IMR-90 (cell line): ENCODE measurements at places on chromosomes 1 and 21.

GRCh38 chr1:84294751-84295150 lies 6.8 kb upstream of the SAMD13 start:
- no peak for DNase-seq

DNA sequence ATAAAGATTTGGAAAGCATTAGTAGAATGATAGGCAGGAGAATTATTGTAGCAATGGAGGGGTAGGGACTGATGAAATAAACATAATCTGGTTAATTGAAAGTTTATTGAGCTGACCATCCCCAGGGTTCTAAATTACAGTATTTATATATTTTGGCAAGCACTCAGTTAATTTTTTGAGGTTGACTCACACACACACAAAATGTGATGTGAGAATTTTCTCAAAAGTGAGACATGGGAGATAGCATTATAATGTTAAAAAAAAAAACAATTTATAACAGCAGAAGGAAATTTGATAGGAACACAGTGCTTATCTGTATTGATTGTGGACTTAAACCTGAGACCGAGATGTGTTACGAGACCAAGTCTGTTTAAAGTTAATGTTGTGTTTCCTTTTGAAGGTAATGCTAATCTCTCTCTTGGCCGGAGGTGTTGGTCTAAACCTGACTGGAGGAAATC lies 24.6 kb downstream of the TRIM45 start:
- DNase-seq, result peak; percentile 61

GRCh38 chr1:51157395-51157794 lies 55.4 kb downstream of the C1orf185 start:
- no peak for DNase-seq

- DNase-seq, result no peak
These were observed 21.9 kb downstream of the RHEX start for GRCh38 chr1:206074839-206075238.

- no peak for DNase-seq
These were observed 8.7 kb upstream of the EXTL1 start for GRCh38 chr1:26012864-26013263.

- no peak for DNase-seq
These were observed 135.6 kb upstream of the KCNJ15 start for GRCh38 chr21:38120984-38121855.

DNA sequence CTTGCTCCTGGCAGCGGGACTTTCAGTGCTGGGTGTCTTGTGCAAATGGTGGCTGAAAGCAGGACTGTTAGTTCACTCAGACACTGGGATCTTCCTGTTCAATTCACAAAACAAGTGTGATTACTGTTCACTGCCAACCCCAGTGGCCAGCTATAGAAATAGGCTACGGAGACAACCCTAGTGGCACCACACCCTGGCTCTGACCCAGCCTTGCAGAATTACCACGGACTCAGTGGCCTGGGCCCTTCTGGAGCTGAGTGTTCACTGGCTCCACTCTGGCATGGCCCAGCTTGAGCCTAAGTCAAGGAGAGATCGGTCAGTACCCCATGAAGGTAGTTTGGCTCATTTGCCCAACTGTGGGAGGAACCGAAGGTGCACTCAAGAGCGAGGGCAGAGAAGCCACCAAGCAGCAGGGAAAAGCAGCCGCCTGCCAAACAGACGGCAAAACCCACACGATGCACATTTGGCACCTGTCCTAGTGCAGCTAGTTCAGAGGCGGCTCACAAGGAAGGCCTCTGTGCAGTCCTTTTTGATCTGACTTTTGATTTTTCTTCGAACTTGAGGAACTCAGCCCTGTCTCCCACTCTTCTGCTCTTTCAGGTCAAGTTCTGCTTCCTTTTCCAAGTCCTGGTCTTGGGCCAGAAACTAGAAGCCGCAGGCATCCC lies 5.9 kb downstream of the KIAA2013 start:
- DNase-seq, result no peak

DNA sequence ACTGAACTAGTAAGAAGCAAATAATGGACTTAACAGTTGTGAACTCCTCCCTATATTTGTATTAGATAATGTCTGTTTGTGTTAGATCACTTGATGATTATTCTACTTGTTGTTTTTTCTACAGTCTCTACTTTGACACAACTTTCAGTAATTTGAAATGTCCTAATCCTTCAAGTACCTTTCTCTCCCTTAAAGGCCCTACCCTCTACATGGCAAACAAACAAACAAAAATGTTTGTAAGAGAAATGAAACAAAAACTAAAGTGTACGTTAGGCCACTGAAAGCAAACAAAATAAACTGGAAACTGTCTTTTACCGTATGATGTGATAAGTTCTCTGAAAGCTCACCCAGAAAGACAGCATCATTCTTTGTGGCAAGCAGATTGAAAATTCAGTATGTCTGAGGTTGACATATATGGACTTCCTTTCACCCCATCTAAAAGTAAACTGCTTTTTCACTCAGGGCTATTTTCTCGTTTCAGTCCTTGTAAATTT lies 255.9 kb upstream of the SNX7 start:
- no peak for DNase-seq

- DNase-seq, result no peak
These were observed 343.8 kb downstream of the USP25 start for GRCh38 chr21:16073586-16073985.

DNA sequence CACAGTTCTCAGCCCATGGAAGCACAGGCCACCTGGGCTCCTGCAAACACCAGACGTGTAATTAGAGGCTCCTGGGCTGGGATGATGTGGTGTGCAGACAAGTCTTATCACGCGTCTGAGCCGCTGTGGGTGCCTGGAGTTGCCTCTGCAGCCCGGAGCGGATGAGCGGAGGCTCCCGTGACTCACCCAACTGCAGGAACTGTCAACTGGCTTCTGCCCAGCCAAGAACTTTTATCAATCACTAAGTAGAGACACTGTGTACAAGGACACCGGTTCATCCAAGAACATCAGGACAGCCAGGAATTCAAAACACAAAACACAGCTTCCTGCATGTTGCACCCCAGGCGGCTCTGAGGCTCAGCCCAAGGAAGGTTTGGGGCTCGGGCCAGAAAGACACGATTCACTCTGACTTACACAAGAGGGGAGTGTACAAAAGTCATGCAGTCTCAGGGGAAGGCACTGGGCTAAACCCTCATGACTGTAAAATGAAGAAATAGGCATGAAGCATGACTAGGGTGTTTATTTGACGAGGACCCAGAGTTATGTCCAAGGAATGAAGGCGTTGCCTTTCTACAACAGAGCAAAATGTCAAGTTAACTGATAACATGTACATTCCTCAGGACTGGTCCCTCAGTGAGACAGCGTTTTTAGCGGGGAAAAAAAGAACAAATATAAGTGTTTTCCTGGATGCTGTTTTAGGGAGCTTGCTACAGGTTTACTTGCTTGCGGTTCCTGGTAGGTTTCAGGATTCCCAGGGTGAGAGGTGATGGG lies 21.1 kb downstream of the ERRFI1 start:
- DNase-seq, result peak; percentile 98

DNA sequence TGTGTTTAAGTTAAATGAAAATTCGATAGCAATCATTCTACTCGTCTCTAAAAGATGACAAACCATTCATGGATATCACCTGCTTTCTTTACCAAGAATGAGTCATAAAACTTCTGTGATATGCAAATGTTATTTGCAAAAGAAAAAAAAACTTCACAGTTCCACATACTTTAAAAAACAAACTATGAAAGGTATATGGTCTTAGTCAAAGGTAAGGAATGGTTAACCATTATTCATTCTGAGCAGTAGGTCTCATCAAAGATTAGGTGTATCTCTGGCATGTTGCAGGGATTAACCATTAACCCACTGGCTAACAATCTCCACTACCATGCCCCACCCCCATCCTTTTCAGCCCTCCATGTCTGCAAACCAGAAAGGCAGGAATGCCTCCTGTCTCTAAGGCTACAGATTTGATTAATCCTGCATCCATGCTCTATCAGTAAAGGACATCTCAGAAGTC lies 44.4 kb downstream of the PTPN14 start:
- no peak for DNase-seq

DNA sequence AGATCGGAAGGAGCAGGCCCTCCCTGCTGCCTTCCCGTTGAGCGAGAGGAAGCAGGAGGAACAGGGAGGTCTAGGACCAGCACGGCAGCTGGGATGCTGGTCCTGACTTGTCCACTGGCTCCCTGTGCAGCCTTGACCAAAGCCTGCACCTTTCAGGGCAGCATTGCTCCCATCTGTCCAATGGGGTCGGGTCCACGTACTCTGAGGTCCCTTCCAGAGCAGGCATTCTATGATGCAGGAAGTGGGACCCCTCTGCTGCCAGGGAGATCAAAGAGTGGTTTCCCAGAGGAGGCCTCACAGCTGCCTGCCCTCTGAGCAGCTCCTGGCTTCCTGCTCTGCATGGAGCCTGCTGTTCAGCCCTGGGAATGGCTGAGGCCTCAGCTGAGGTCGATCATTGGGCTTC lies 21.7 kb upstream of the ZNF362 start:
- DNase-seq, result no peak

DNA sequence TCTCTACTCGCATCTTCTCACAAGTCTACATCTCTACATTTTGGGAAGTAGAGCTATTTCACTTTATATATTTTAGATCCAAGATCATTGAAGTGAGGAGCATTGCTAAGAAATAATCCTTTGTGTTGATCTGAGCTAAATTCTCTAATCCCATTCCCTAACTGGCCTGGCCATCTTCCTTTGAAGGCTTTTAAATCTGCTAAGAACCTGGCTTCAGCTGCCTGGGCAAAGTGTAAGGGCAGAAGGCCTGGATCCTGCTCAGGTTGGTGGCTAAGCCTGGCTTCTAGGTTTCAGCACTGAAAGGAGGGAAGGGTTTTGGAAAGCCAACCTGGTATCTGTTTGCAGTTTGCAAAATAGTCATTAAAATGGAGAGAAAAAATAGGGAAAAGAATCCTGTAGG lies 167.6 kb downstream of the BRINP2 start:
- DNase-seq, result no peak

GRCh38 chr1:115251856-115252255 lies 86.2 kb downstream of the NGF start:
- peak; percentile 96 for DNase-seq

DNA sequence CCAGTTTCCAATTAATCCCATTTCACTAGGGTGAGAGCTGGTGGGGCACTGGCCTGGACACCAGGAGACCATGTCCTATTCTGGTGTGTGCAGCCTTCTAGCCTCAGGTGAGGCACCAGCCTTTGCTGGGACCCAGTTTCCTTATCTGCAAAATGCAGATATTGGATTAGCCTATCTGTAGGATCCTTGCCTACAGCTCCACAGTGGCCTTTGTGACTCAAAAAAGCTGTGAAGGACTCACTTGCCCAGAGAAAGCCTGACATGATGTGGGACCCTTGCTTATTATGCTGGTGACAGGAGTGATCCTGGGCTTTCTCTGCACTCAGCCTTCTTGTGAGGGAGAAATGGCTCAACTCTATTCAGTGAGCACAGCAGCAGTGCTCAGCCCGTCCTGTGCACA lies 32.3 kb downstream of the TENT5C start:
- no peak for DNase-seq

GRCh38 chr1:167880580-167881021 lies 33.3 kb downstream of the ADCY10 start:
- peak; percentile 17 for DNase-seq

DNA sequence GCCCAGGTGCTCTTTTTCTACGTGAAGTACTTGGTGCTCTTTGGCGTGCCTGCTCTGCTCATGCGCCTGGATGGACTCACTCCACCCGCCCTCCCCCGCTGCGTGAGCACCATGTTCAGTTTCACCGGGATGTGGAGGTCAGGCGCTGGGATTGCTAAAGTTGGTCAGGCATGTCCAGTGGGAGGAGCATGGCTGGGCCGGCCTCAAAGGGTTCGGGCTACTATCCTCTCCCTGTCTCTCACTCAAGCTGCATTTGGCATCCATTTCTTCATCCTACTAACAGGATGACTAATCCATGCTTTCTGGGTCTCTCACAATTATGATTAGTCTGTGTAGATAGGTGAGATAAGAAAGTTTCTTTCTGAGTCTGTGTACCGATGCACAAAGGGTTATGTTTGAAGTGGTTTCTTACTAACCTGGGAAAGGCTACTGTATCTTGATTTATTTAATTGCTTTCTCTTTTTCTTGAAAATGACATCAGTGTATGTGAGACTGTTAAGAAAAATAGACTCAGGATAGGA lies 135.9 kb downstream of the HHAT start:
- DNase-seq, result peak; percentile 44

- DNase-seq, result peak; percentile 93
These were observed 28.5 kb upstream of the EPS8L3 start for GRCh38 chr1:109792056-109792831.

DNA sequence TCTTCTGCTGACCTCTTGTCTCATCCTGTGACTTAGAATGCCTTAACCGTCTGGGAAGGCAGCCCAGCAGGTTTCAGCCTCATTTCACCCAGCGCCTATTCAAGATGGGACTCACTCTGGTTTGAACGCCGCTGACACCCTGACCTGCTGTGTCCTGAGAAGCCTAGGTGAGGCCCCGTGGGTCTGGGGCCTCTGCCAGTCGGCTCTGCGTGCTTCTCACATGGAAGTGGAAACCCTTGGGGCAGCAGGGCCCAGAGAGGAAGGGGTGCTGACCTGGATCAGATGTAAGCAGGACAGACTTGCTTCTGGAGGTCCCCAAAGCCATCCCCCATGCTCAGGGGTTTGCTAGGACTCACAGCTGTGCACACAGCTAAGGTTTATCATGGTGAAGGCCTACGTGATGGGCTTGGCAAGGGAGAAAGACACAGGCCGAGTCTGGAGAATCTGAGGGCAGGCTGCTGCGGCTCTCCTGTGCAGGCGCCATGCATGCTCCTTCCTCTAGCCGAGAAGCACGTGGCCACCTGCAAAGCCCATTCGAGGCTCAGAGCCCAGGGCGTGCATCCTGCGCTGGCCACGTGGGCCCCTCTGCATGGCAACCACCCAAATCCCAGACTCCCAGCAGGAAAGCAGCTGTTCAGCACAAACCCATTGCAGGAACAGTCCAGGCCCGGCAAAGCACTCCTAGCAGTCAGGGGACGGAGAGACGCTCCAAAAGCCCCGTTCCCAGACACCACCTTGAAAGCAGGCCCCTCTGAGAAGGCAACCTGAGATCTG lies 3.8 kb downstream of the TRPM2 start:
- DNase-seq, result no peak

- DNase-seq, result no peak
These were observed 1327.9 kb downstream of the BRINP3 start for GRCh38 chr1:189149547-189150375.

DNA sequence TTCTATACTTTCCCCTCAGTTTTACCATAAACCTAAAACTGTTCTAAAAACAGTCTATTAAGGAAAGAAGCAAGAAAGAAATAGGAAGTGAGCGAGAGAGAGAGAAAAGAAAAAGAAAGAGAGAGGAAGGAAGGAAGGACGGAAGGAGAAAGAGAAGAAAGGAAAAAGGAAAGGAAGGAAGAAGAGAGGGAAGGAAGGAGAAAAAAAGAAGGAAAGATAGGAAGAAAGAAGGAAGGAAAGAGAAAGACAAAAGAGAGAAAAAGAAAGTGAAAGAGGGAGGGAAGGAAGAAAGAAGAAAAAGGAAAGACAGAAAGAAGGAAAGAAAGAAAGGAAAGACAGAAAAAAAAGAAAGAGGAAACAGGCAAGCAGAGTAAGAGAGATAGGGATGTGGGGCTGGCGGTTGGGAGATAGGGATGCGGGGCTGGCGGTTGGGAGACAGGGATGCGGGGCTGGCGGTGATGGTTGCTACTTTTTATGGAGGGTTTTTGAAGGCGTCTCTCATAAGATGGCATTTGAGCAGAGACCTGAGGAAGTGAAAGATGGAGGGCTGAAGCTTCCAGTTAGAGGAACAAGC lies 70.4 kb upstream of the IRF2BP2 start:
- no peak for DNase-seq
